ENCODE measurements at places on chromosomes 2 and 18. TPM values are rescaled to one million over a fixed set of nuclear protein-coding genes. Genes with fewer than 3 reads are reported as not detected.

The SYT4 gene
- not detected for total RNA-seq

The DNAH6 gene
- total RNA-seq: not detected

The TCF4 gene
- total RNA-seq: 2.5 TPM

The SERPINB10 gene
- not detected for total RNA-seq

All from A549 treated with CpdA at 1 μM for 4 hours (cell line).